Skeletal muscle cell (primary cell): ENCODE measurements at places on chromosomes 2 and 18.

DNA sequence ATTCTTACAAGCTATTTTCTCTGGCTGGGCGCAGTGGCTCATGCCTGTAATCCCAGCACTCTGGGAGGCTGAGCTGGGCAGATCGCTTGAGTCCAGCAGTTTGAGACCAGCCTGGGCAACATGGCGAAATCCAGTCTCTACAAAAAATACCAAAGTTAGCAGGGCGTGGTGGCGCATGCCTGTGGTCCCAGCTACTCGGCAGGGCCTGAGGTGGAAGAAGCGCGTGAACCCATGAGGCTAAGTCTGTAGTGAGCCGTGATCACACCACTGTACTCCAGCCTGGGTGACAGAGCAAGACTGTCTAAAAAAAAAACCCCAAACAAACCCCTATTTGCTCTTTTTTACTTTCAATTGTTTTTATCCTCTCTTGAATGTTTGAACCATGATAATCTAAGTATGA, 37.0 kb downstream of the PPP4R1 start:
- no peak for DNase-seq

- DNase-seq: no peak
Measured at GRCh38 chr2:239730897-239731296, 294.2 kb downstream of the NDUFA10 start.

- no peak for DNase-seq
Measured at GRCh38 chr2:182067393-182067792, 81.7 kb downstream of the PPP1R1C start.

DNA sequence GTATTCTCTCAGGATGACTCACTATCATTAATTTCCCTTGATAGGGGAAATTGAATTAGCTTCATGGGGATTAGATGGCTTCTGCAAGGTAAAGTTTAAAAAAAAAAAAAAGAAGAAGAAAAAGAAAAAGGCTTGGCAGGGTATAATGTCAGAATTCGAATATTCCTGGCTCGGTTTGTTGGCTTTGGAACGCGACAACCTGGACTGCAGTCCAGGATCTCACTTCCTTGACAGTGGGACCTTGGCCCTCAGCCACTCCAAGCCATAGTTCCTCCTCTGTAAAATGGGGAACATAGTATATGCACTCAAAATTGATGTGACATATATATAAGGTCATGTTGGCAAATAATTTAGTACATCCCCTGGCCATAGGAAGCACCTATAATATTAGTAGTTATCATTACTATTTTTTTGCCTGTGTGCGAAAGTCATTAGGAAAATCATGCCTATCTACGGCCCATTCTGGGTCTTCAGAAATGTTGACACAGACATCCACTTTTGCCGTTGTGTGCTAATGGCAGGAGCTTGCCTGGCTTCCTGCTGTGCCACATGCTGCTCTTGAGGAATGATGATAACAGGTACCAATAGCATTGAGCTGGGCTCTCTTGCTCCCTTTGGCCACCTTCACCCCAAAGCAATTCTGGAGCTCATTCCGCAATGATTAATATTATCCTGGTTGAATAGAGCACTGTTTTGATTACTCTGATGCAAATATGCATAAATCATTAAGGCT, 97.9 kb downstream of the MTCL1 start:
- DNase-seq: no peak

DNA sequence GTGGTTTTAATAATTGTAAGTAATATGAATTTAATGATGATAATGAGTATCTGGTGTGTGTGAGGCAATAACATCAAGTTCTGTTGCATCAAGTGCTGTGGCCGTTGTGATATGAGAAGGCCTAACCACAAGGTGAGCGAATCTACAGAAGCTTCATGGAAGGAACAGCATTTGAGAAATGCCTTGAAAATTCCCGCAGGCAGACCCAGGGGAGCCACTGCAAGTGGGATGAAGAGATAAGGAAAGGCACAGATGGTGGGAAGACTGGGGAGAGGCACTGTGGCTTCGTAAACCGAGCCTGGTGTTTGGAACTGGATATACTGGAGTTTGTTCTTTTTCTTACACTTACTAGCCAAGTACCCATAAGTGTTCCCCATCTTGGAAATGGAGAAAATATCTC, 357.5 kb downstream of the PTPRM start:
- no peak for DNase-seq

- DNase-seq: no peak
Measured at GRCh38 chr2:51981783-51982182, 949.9 kb upstream of the NRXN1 start.

DNA sequence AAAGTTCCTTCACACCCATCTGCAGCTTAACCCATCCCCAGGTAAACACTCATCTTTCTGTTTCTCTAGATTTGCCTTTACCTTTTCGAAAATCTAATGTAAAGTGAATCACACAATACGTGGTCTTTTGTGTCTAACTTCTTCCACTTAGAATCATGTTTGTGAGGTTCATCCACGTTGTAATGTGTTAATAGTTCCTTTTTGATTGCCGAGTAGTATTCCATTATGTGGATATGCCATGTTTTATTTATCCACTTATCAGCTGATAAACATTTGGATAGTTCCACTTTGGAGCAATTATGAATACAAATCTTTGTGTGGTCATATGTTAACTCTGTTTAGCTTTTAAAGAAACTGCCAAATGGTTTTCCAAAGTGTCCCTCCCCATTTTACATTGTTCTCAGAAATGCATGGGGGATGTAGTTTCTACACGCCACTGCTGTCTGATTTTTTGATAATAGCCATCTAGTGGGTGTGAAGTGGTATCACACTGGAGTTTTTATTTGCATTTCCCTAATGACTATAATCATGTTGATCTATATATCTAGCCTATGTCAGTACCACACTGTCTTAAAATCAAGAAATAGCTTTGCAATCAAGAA, 22.3 kb downstream of the PECR start:
- DNase-seq: no peak

GRCh38 chr2:4356541-4356940, 653.2 kb downstream of the DCDC2C start:
- DNase-seq: no peak

DNA sequence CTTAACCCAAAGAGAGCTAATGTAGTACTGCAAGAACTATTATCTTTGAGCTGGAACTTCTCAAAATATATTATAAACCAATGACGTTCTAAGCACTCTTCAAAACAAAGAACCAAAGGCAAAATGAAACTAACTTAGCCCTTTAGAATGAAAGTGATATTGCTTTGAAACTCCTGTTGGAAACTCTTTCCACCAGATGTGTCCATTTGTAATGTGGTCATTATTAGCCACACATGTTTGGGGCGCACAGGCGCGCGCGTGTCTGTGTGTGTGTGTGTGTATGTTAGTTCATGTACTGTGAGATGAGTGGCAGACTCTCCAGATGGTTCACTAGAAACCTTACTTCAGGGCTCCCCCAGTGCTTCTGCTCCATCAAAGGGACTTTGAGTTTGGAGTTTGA, 323.4 kb downstream of the BCL11A start:
- DNase-seq: no peak

DNA sequence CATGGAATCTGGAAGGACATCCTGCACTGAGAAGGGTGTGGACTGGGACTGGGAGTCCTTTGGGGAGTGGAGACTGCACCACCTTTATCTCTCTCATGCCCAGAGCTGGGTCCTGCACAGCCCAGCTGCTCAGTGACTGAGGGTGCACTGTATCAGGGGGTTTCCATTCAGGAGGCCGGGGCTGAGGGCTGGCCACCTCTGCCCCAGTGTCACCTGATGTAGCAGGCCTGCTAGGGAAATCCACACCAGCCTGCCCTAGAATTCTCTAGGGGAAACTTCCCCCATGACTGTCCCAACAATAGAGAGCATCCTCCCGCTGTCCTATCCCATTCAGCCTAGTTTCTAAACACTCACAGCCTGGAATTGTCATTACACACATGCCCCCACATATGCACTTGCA, 116.7 kb downstream of the CTIF start:
- DNase-seq: no peak

GRCh38 chr2:157150747-157151146, 106.8 kb upstream of the GALNT5 start:
- no peak for DNase-seq
